Ovary (tissue), 10 donors: ENCODE measurements at places on chromosomes 11 and 22. TPM values are rescaled to one million over a fixed set of nuclear protein-coding genes. Genes with fewer than 3 reads are reported as not detected.

Gene OR52W1
- not detected for total RNA-seq

Gene POU2AF2
- total RNA-seq = 0.24 TPM

- no peak for DNase-seq
Observed at GRCh38 chr11:134367781-134368180, 36.0 kb downstream of the GLB1L2 start.

DNA sequence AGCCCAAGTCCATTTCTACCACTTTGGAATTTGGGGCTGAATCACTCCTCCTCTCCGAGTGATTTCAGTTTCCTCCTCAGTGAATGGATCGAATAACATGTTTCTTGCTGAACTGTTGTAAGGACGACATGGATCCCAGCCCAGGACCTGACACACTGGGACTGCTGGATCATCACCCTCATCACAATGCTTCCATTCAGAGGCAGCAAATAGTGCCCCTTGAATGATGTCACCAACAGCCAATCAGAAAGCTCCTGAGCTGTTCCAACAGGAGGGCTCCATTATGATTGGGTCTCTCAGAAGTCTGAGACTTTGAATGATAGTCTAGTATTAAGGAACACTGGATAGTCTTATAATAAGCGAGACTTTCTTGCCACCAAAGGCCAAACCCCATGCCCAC is 158.9 kb downstream of the MYO18B start:
- no peak for DNase-seq

GRCh38 chr22:39151329-39151975 is 1.0 kb downstream of the CBX7 start:
- DNase-seq = no peak
